ENCODE measurements at places on chromosomes 1 and 21. TPM values are rescaled to one million over a fixed set of nuclear protein-coding genes. Genes with fewer than 3 reads are reported as not detected.

KCNE1 gene
- not detected for total RNA-seq

ZYG11B gene
- total RNA-seq, result 30.7 TPM

CDC20 gene
- total RNA-seq, result 215 TPM

KRTAP10-12 gene
- not detected for total RNA-seq

ETNK2 gene
- 6.7 TPM for total RNA-seq

TTC24 gene
- not detected for total RNA-seq

SNRPE gene
- 217 TPM for total RNA-seq

KLF17 gene
- not detected for total RNA-seq

RGSL1 gene
- not detected for total RNA-seq

ALX3 gene
- total RNA-seq, result not detected

TEX38 gene
- not detected for total RNA-seq

MAP10 gene
- total RNA-seq, result 1.5 TPM

SPRR3 gene
- not detected for total RNA-seq
